ENCODE measurements at places on chromosomes 4 and X.

GRCh38 chrX:34300871-34301270, 168.8 kb upstream of the FAM47A start:
- DNase-seq = no peak

GRCh38 chr4:121977251-121978171, 25.7 kb upstream of the TRPC3 start:
- DNase-seq = no peak

DNA sequence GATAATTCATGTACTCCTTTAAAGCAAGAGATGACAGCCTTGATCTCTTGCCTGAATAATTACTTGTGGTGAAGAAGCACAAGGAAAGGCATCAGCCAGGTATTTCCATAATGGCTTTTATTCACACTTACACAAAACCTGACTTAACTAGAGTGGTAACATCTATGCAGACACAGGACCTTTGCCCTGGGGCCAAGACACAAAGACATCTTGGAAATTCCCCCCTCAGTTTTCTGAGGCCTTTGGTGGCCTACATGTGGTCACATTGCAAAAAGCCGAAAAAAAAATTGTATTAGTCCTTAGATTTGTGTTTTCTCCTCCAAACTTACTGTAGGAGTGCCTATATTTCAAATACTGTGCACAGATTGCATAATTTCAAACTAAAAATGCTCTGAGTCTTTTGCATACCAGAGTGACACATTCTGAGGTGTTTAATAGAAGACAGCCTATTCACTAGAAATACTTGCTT, 172.4 kb downstream of the PDGFC start:
- DNase-seq = no peak

- DNase-seq = no peak
Observed at GRCh38 chr4:140695483-140695882, 60.7 kb downstream of the TBC1D9 start.

- no peak for DNase-seq
Observed at GRCh38 chrX:68420559-68420958, 12.7 kb downstream of the OPHN1 start.

DNA sequence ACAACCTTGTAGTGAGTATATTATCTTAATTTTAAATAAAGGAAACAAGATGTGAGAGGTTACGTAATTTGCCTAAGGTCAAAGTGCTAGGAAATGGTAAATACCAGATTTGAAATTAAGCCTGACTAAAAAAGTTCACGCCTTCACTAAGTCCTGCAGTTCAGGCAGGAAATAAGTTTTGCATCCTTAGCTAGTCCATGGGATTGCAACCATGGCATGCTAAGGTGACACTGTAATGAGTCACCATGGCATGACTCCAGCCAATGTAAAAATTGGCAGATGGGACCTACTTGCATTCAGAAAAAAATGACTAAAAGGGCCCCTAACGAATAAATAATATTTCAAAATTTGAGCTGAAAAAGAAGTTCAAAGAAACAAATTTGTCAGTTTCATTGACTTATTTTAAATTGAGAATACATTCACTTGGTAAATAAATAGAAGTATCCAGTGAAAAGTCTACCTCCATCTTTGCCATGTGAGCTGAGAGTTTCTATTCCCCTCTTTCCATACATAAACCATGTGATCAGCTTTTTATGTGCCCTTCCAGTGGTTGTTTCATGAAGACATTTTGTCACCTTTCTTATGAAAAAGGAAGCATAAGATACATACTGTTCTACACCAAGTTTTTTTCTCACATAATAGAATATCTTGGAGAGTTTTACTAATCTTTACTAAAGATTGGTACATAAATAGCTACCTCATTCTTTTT, 72.4 kb downstream of the ANKRD50 start:
- no peak for DNase-seq

All from activated CD4-positive, alpha-beta T cell treated with anti-CD3 and anti-CD28 coated beads for 1 hour (primary cell).